ENCODE measurements at places on chromosomes 4 and X. TPM values are rescaled to one million over a fixed set of nuclear protein-coding genes. Genes with fewer than 3 reads are reported as not detected.

STK32B gene
- total RNA-seq: not detected

OCIAD2 gene
- total RNA-seq: 65.1 TPM

PARM1 gene
- 0.07 TPM for total RNA-seq

ACE2 gene
- not detected for total RNA-seq

TMEM144 gene
- 0.09 TPM for total RNA-seq

PPBP gene
- total RNA-seq: not detected

CCDC110 gene
- total RNA-seq: 0.45 TPM

TMEM129 gene
- total RNA-seq: 18.2 TPM

TMPRSS11B gene
- total RNA-seq: not detected

FGB gene
- not detected for total RNA-seq

TMPRSS11D gene
- total RNA-seq: not detected

REPS2 gene
- not detected for total RNA-seq

DCLK2 gene
- total RNA-seq: not detected

HSD17B13 gene
- 0.16 TPM for total RNA-seq

PNMA6F gene
- not detected for total RNA-seq

COL4A5 gene
- not detected for total RNA-seq

SPACA5 gene
- total RNA-seq: not detected

PTCHD1 gene
- total RNA-seq: not detected

GPR82 gene
- 0.38 TPM for total RNA-seq

SLC2A9 gene
- 0.54 TPM for total RNA-seq

HMGN5 gene
- total RNA-seq: 4.3 TPM

LUZP4 gene
- total RNA-seq: not detected

OPRPN gene
- total RNA-seq: not detected

MAMLD1 gene
- 1.8 TPM for total RNA-seq

ASMT gene
- total RNA-seq: not detected

SHROOM4 gene
- not detected for total RNA-seq

P2RY4 gene
- total RNA-seq: 0.27 TPM

RPS6KA6 gene
- total RNA-seq: 0.04 TPM

CCNG2 gene
- 55.5 TPM for total RNA-seq

BRS3 gene
- total RNA-seq: not detected

HGFAC gene
- not detected for total RNA-seq

RFC1 gene
- 108 TPM for total RNA-seq

ALAS2 gene
- not detected for total RNA-seq

CEP44 gene
- 30.2 TPM for total RNA-seq

WNK3 gene
- 0.47 TPM for total RNA-seq

TMPRSS11A gene
- total RNA-seq: not detected

NIPAL1 gene
- total RNA-seq: 1.1 TPM

TIGD4 gene
- total RNA-seq: 0.47 TPM

PNMA6A gene
- total RNA-seq: 0.40 TPM

PNMA5 gene
- not detected for total RNA-seq

PCDH10 gene
- total RNA-seq: not detected

TLR6 gene
- 1.6 TPM for total RNA-seq

MTMR8 gene
- total RNA-seq: 4.7 TPM

SEL1L3 gene
- total RNA-seq: 34.8 TPM

TRMT10A gene
- 8.0 TPM for total RNA-seq

IL2RG gene
- 310 TPM for total RNA-seq

ZCCHC18 gene
- total RNA-seq: 2.6 TPM

SOD3 gene
- not detected for total RNA-seq
